ENCODE measurements at places on chromosomes 1 and 21.

GRCh38 chr1:37795340-37796125 lies 1.9 kb downstream of the MANEAL start:
- DNase-seq, result no peak

DNA sequence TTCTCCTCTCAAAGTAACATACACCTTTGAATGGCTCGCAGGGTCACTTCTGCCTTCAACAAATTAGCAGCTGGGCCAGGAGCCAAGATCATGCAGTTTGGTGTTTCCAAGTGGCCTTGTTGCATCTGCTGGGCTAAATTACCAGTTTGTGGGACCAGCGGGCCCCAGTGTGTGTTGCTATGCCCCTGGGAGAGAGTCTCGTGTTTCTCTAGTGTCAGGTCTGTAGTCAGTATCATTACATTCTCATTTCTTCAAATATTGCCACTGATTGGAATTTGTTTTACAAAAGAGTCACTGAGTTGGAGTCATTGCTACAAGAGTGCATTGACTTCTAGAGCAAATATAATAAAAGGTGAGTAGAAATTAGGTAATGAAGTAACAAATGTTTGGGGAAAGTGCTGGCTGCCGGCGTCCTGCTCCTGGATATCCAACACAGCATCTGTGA lies 35.5 kb downstream of the RHOU start:
- no peak for DNase-seq

DNA sequence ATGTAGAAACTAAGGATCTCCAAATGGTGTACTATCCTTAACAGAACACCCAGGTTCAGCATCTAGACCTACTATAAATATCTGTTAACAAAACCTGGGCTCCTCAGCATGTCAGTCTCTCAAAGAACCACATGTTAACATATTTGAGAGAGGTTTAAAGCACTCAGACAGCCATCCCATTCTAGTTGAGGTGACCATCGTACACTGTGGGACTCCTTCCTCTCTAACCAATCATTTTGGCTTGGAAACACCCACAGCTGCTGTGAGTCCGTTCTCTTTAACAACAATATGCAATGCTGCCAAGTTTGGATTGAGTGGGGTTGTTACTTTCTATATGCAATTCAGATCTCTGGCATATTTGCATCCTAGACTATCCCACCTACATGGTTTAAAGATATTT lies 105.8 kb downstream of the MRPL39 start:
- no peak for DNase-seq

GRCh38 chr1:87501738-87502137 lies 173.1 kb downstream of the LMO4 start:
- DNase-seq, result no peak

DNA sequence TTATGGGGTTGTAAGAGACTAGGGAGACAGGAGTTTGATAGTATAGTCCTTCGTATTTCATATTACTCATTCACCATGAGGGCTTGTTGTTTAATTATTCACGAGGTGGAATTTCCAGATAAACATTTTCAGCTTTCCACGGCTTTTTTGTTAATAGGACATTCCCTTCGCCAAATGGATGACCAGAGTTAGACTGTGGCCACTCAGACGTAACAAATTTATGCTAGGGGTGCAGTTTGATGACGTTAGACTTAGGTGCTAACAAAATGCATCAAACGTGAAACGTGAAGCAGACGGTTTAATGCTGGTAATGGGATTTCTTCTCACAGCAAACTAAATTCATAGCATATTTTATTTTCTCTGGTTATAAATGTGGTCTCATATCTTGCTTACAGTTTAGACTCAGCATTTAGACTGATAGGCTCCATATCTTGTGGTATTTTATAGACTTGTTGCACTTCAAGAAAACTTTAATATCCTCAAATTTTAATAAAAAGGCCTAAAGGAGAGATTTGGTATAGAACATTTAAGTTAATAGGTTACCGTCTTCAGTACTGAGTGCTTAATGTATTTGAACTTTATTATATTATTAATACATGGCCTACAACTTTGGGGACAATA lies 2.3 kb downstream of the DHX9 start:
- DNase-seq, result no peak

DNA sequence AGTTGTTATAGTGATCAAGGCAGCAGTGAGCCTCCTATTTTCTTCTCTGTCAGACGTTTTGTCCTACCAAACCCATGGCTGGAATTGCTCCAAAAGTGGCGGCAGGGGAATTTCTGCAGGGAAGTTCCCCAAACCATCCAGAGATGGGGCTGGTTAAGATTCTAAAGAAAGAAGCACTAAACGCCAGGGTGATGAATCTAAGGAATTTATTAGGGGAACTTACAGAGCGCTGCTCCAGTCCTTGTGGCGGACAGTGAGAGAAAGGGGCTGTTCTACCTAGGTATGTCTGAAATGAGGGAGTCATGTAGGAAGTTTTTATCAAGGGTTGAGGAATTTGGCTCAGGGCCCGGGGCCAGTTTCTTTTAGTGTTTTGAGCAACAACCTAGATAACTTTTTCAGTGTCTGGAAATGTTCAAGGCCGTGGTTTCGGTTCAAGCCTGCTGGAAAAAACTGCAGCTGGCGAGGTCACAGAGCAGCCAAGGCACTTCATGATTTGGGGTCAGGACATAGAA lies 222.4 kb upstream of the B3GALT2 start:
- no peak for DNase-seq

- DNase-seq, result no peak
Observed at GRCh38 chr1:30665216-30666010, 58.0 kb downstream of the MATN1 start.

DNA sequence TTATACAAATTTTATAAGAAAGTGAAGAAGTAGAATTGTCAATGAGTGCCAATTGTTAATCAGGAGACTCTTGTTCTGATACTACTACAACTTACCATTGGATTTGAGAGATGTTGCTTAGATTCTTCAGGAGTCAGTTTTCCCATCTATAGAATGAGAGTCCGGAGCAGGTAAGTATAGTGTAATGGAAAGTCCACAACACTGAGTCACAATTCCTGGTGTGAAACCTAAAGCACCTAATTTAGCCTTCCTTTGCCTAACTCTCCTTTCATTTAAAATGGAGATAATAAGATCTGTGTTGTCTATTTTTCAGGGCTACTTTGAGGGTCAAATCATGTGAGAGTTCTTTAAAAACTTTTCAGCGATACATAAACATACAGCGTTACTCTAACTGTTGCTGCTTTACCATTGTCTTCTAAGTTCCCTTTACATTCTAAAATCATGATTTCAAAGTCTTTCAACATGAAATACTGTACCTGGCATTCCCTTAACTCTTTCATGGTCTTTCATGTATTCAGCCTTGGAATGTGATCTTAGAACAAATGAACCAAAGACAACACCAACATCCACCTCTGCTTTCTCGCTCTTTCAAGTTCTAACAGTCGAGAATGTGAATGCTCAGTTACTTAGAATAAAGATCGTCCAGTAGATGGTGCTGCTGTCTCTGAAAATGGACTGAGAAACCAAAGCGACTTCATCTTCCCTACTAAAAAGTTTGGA lies 90.9 kb downstream of the SLC30A10 start:
- no peak for DNase-seq

DNA sequence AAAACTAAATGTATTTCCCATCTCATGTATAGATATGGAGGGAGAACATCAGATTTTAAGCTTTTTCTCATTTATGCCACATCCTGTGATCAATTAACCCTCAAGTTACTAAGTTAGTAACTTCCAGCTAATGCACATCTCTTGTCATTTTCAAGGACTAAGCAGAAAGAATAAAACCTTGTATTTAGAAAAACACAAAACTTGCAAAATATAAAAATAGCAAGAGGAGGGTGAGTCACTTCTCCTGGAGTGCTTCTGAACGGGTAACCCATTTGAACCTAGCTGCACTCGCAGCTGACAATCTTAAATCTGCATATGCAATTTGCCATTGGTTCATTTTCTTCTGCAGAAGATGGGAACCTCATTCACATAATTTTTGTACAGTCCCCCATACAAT lies 500.5 kb downstream of the SETD4 start:
- DNase-seq, result no peak

DNA sequence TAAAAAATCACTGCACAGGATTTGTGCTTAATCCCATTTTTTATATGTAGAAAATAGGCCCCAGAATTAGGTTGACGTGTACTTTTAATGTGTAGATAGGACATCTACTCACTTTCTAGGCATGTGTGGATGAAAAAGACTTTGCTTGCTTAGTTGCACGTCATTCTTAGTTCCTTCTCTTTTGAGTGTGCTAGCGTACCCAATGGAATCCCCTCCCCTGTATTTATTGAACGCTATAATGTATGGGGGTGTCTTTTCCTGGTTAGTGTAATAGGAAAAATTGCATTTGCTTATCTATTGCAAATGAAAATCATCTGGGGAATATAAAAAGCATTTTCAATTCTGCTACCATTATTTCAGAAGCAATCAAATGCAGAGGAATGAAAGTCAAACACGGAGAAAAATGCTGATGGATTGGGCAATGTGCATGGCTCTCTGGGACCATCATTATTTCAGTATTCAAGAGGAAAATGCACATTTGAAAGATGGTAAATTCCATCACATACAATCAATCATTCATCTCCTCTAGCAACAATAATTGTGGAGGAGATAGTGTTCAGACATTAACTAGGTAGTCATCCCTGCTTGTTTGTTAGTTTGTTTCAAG lies 277.0 kb upstream of the B3GALT2 start:
- DNase-seq, result no peak

GRCh38 chr1:158075078-158075477 lies 81.6 kb downstream of the KIRREL1 start:
- DNase-seq, result no peak

GRCh38 chr1:214414691-214415090 lies 133.7 kb downstream of the SMYD2 start:
- no peak for DNase-seq

DNA sequence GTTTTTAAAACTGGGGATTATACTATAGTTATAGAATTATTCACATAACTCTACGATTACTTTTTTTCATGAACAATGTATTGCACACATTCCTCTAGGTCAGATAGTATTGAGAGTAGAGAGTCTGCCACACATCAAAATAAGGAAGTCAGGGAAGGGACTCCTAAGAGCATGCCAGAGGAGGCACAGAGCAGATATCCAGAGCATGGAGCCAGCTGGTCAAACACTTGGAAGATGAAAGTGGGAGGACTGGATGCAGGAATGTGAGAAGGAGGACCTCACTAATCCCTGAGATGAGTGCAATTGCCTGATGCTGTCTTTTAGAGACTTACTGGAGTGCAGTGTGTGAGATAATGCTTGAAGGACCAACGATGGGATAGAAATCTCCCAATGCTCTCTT lies 9.6 kb upstream of the RFX5 start:
- no peak for DNase-seq

GRCh38 chr1:183995322-183996039 lies 42.0 kb downstream of the COLGALT2 start:
- no peak for DNase-seq

- no peak for DNase-seq
Observed at GRCh38 chr1:41545996-41546832, 61.7 kb upstream of the EDN2 start.

GRCh38 chr1:172566196-172566997 lies 33.4 kb downstream of the SUCO start:
- no peak for DNase-seq

- no peak for DNase-seq
Observed at GRCh38 chr1:109237512-109237911, 11.8 kb upstream of the CELSR2 start.

DNA sequence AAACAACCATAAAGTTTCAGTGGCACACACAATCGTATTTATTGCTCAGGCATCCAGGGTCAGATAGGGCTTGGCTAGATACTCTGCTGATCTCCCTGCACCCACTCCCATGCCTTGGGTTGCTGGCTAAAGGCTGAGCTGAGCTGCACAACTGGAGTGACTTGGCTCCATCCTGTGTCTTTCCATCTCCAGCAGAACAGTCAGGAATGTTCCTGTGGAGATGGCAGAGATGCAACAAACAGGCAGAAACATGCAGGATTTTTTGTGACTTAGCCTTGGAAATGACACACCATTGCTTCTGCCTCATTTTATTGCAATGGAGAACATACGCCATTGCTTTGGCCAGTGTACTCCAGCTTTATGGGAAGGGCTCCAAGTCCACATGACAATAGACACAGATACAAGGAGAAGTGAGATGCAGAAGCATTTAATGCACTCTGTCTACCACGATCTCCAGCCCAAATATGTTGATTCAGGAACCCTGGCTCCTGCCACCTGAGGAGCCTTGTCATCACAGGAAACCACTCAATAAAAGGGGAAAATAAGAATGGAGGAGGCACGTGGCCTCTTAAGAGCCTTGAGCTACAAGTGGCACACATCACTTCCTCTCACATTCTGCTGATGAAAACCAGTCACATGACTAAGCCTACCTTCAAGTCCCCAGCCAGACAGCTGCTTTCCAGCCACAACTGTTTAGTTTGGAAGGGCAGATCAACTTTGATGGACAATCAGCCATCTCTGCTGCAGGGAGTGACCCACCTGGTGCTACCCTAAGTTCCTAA lies 10.1 kb upstream of the GUCA2B start:
- no peak for DNase-seq

GRCh38 chr1:237873487-237874211 lies 17.1 kb downstream of the ZP4 start:
- DNase-seq, result no peak

DNA sequence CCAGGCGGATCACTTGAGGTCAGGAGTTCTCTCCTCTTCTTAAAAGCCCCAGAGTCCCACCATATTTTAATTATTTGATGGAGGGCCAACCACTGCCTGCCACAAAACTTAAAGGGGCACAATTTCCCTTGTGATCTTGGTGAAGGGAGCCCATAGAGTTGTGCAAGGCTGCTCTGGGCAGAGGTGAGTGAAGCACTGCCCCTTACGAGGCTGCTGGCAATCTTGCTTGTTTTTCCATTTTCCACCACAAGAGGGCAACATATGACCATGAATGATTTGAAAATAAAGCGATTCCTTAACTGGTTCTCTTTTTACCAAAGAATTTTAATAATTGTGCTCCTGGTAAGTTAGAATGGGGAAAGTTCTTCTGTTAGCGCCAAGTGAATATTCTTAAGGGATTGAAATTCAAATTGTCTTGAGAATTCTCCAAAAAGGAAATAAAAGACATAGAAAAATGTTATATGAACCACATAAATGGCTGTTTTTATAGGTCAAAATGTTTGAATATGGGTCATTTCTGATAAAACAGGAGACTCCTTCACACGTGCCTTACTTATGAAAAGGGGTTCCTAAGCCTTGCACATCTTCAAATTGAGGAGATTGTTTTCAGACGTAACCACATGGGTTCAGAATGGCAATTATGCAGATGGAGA lies 22.7 kb downstream of the PGM1 start:
- peak; percentile 36 for DNase-seq

DNA sequence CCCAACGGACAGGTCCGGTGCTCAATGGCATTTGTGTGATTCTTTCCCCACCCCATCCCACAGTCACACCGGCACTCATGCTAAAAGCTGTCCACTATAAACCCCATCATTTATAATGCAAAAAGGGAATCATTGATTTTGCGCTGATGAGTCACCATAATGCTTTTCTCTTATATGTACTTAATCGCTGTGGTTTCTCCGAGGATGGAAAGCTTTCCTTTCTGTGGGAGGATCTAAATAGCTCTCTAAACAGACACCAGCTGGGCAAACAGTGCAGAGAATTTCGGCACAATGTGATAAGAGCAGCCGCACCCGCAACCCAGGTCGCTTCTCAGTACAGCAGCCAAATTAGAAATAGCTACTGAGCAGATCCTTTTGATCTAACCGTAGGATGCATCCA lies 85.6 kb downstream of the SETD4 start:
- DNase-seq, result no peak

Measured in stimulated activated CD8-positive, alpha-beta memory T cell treated with anti-CD3 and anti-CD28 coated beads, Interleukin-7, amount 100 ng/mL, for 1 hour (primary cell).